Endothelial cell of umbilical vein (primary cell): ENCODE measurements at places on chromosomes 3 and 15. TPM values are rescaled to one million over a fixed set of nuclear protein-coding genes. Genes with fewer than 3 reads are reported as not detected.

DNA sequence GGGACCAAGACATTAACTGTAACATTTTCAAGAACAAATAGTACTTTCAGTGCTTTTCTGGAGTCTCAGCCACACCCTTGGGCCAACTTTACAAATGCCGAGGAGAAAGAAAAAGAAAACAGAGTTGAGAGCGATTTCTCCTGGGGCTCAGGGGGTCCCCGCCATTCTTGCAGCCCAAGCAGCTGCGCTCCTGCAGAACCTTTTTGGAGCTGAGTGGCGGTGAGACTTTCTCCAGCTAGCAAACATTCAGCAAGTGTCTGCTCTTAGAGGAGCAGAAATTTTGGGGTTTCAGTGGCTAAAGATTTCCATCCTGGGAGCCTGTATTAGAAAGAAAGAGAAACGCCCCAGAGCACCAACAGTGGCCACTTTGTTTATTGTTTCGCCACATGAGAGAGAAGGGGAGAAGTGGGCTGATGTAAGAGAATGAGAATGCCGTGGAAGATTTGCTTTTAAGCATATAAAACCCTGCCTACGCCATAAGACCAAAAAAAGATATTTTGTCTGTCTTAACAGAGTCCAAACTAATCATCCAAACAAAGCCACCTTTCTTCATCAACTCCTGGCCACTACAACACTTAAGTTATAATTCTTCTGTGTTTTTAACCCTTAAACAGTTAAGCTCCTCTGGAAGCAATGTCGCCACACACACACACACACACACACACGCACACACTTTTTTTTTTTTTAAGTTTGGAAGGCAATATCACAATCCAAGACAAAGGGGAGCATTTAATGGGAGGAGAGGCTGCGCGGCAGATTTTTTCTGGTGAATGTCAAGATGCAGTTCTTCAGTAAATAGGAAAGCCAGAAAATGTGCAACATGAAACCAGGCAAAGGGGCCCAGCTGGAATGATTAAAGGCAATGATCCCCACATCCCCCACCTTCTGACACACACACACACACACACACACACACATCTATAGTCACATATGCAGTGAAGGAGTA lies 19.2 kb downstream of the EID1 start:
- peaks cover 19% of the 10 kb centered on the region for H3K27me3 ChIP-seq
- H3K4me3 ChIP-seq: no peak overlapping the region
- H3K4me1 ChIP-seq: no peaks in the 10 kb centered on the region
- H3K36me3 ChIP-seq: no peaks in the 10 kb centered on the region
- H3K27ac ChIP-seq: no peak overlapping the region

- no peaks in the 10 kb centered on the region for H3K36me3 ChIP-seq
- DNase-seq: no peak
- H3K27me3 ChIP-seq: peaks cover 7% of the 10 kb centered on the region
- H3K4me1 ChIP-seq: no peaks in the 10 kb centered on the region
- no peak overlapping the region for H3K27ac ChIP-seq
Observed at GRCh38 chr3:112059497-112059896, 25.0 kb downstream of the TMPRSS7 start.

DNA sequence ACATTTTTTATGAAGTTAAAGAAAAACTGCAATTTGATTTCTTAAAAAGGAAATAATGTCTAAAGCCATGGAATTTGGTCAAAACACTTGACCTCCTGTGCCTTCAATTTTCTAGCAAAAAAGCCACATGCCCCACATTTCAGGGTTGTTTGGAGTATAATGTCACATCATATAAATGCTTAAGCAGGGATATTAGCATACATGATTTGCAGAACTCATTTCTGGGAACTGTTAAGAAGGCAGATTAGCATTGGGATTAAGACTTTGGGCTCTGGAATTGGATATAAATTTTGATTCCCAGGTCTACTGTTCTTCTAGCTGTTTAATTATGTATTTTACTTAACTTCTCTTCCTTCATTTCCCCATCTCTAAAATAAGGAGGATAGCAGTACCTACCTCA lies 59.2 kb downstream of the CDIN1 start:
- no peaks in the 10 kb centered on the region for H3K27me3 ChIP-seq
- no peak overlapping the region for H3K27ac ChIP-seq
- H3K36me3 ChIP-seq: no peaks in the 10 kb centered on the region
- H3K4me1 ChIP-seq: no peaks in the 10 kb centered on the region
- no peak overlapping the region for H3K4me3 ChIP-seq

Gene SIDT1
- total RNA-seq: not detected in 2 replicates

Gene SERPINI1
- 0.22 and 0.28 TPM in 2 replicates for total RNA-seq
